Activated naive CD4-positive, alpha-beta T cell treated with anti-CD3 and anti-CD28 coated beads for 36 hours (primary cell): ENCODE measurements at places on chromosomes 16 and 17. TPM values are rescaled to one million over a fixed set of nuclear protein-coding genes. Genes with fewer than 3 reads are reported as not detected.
A peak's percentile ranks its signal among the peaks of the same experiment; 100 is the strongest.

GRCh38 chr16:50671644-50672260 is 9.4 kb downstream of the SNX20 start:
- peak; percentile 82 for DNase-seq

- DNase-seq = no peak
Observed at GRCh38 chr16:77468831-77469230, 34.0 kb upstream of the ADAMTS18 start.

Gene KRT36
- total RNA-seq = not detected

GRCh38 chr16:11909653-11910545 is 5.9 kb downstream of the GSPT1 start:
- DNase-seq = no peak

DNA sequence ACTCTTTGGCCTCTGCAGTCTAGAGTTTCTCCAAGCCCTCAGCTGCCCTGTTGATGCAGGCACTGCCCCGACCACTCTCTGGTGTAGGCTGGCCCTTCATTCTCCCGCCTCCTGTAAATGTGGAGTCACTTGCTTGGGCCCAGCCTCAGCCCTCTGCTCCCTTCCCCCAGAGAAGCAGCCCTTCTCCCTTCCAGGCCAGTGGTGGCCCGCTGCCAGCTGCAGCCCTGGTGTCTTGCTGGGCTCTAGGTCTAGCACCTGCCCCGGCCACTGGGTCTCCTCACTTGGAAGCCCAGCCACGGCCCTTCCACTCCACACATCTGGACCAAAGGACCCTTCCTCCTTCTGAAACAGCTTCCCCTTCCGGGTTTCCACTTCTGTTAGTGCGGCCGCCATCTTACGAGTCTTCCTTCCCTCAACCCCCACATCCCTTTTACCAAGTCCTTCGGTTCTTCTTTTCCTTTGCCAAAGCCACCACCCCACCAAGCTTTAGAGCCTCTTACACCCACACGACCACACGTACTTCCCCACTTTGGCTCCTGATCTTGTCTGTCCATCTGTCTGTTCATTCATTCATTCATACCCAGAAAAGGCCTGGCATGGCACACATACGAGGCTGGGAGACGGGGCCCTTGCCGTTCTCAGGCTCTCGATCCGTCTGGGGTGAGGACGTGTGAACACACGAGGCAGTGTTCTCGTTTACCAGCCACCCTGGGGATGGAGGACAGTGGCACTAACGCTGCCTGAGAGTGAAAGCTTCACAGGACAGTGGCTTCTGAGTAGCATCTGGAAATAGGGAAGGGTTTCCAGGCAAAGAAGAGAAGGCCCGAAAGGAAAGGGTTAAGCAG is 68.0 kb downstream of the ABR start:
- no peak for DNase-seq

- no peak for DNase-seq
Observed at GRCh38 chr16:15576960-15577958, 65.7 kb downstream of the MARF1 start.

Gene SIAH1
- 13.7 TPM for total RNA-seq

DNA sequence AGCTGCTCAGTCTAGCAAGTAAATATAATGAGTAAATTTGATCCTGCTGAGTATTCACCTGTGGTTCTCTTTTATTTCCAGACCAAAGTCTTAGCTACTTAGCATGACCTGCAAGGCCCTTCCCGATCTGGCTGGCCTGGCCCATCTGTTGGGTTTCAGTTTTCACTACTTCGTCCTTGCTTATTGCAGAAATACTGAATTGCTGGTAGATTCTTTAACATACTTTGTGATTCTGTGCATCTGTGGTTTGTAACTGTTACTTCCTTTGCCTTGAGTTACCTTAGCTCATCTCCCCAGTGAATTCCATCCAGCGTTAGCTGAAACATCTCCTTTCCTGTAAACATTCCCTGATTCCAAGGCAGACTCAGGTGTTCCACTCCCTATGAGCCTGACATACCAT is 131.1 kb downstream of the PHKB start:
- DNase-seq = no peak

Gene GGT6
- total RNA-seq = not detected

Gene CRISPLD2
- 0.14 TPM for total RNA-seq

Gene MYH11
- not detected for total RNA-seq

- no peak for DNase-seq
Observed at GRCh38 chr17:44121997-44122815, 1.2 kb downstream of the HDAC5 start.

DNA sequence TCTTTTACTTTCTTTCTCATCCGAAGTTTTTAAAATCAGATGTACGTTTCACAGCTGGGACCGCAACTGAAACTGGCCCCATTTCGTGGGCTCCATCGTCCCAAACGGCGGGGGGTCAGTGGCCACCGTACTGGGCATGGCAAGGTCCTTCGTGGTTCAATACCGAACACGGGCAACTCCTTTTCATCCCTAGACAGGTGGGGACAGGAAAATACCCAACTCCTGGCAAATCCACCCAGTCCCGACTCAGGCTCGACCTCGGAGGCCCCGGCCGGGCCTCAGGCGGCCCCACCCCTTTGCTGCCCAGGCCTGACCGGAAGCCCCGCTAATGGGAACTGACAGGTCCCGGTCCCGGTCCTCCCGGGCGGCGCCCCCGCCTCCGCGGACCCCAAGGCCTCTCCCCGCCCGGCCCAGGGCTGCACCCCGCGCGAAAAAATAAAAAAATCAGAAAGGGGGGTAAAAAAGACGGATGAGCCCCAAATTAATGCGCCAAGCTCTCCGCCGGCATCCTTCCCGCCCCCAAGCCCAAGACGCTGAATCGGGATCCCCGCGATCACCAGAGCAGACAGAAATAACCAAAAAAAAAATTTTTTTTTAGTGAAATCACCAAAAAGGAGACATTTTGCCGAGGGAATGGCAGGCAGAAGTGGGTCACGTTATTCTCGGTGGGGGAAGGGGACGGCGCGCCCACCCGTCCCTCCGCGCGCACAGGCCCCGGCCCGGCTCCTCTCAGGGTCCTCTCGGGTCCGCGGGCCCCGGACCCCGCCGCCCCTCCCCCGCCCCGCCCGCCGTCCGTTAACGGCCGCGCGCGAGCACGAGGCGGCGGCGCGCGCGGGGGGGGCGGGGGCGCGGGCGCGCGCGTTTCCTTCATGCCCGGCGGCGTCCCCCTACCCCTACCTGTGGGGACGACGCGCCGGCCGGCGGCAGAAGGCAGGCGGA is 562 bp downstream of the ZC3H7A start:
- DNase-seq = peak; percentile 34

DNA sequence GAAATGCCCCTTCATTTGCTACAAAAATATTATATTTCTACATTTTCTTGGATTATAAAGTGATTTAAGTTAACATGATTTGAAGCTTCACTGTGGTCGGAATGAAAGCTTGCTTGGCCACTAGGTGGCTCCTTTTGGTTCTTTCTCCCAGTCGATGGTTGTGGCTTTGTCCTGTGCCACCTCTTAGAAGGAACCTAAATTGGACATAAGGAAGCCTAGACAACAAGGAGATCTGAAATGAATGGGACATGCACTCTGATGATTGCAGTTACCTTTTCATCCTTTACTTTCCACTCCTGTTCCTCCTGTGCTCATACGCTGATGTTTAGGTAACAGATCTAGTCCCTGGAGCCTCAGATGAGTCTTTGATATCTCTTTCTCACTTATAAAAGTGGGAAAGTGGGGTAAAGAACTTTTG is 39.2 kb downstream of the FTO start:
- DNase-seq = peak; percentile 44

- DNase-seq = no peak
Observed at GRCh38 chr17:40699371-40699770, 4.2 kb downstream of the KRT24 start.

DNA sequence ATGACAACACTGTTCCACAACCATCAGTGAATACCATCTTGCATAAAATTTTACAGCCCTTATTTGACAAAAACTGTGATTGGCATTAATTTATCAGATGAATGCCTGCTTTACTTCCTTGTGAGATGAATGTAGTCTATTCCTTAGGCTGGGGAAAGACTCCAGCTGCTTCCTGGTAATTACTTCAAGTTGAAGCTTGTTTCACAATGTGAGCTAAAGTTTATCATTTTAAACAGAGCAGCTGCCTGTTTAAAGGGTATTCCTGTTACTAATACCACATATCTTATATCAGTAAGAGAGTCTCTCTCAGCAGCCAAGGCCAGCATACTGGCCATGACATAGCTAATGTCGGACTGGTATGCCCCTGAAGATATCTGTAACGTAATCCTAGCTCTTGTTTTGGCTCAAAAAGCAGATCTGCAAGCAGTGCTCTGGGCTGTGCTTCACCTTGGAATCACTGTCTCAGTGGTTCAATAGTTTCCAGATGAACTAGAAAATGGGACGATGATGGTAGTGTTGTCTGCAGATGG is 13.2 kb upstream of the ARL2BP start:
- DNase-seq = no peak

GRCh38 chr16:3716831-3717234 is 491 bp downstream of the TRAP1 start:
- peak; percentile 48 for DNase-seq

- no peak for DNase-seq
Observed at GRCh38 chr16:76940251-76940650, 250.7 kb upstream of the MON1B start.

Gene CCL15
- total RNA-seq = not detected

- peak; percentile 40 for DNase-seq
Observed at GRCh38 chr17:74786431-74787055, 10.4 kb upstream of the NAT9 start.

DNA sequence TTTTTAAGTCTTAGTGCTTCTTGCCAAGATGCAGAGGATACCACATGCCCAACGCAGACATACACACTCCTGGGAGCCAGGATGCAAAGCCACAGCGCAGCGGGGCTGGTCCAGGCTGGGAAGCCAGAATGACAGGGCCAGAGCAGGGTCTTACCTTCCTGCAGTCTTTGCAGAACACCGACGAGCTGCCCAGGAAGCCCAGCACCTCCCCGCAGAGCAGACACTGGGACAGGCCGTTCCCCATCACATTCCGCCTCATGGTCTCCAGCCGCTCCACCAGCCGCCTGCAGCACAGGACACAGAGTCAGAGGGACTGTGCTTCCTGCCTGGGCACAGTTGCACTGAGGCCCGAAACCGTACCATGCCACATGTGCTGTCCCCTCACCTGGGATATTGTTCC is 33.3 kb downstream of the RPH3AL start:
- no peak for DNase-seq

Gene RHBDL1
- 0.94 TPM for total RNA-seq

Gene CSNK1D
- total RNA-seq = 99.8 TPM

DNA sequence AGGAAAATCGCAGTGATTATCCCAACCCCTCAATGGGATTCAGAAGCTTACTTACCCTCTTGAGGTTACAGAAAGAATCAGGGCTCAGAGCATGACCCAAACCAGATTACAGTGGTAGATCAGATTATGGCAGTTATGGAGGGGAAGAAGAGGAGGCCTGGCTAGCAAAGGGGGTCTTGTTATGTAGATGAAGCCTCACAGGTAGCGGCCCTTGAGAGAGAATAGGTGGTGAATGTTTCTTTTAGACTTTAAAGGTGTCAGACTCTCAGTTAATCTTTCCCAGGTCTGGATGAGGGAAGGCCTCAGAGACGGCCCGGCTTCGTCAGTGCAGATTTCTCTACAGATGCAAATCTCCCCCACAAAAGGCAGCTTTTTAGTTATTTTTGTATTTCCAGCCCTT is 15.6 kb downstream of the RNF112 start:
- no peak for DNase-seq

- DNase-seq = no peak
Observed at GRCh38 chr17:16189791-16190348, 25.5 kb downstream of the NCOR1 start.

DNA sequence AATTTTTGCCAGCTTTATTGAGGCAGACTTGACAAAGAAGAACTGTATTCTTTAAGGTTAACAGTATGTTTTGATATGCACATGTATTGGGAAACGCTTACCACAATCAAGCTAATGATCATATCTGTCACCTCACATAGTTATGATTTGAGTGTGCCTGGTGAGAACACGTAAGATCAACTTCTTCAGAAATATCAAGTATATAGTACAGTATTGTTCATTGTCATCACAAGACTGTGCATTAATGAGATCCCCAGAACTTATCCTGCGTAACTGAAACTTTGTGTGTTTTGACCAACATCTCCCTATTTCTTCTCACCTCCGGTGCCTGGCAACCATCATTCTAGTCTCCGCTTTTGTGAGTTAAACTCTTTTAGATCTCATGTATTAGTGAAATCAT is 756.4 kb upstream of the EEF2KMT start:
- DNase-seq = no peak

Gene ADGRG1
- total RNA-seq = 1.0 TPM

- no peak for DNase-seq
Observed at GRCh38 chr16:74951681-74952080, 33.2 kb downstream of the WDR59 start.

DNA sequence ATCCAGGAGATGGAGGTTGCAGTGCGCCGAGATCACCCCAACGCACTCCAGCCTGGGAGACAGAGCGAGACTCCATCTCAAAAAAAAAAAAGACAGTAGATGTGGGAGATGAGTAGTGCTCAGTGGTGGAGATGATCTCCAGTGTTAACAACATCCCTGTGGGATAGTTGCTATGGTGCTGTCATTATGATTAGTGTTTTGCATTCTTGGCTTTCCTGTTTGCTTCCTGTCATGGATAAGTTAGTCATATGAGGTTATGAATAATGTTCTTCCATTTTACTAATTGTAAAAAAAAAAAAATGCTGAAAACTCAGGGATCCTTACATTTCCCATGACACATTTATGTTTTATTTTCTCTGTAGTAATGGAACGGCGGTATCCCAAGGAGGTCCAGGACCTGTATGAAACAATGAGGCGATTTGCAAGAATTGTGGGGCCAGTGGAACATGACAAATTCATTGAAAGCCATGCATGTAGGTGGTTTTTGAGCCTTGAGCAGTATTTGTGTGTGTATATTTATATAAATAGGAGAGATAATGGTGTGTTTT is 24.5 kb upstream of the DUSP14 start:
- no peak for DNase-seq

Gene ENPP7
- not detected for total RNA-seq

- peak; percentile 70 for DNase-seq
Observed at GRCh38 chr17:17740615-17741348, 59.5 kb downstream of the RAI1 start.

Gene CBLN1
- total RNA-seq = not detected

DNA sequence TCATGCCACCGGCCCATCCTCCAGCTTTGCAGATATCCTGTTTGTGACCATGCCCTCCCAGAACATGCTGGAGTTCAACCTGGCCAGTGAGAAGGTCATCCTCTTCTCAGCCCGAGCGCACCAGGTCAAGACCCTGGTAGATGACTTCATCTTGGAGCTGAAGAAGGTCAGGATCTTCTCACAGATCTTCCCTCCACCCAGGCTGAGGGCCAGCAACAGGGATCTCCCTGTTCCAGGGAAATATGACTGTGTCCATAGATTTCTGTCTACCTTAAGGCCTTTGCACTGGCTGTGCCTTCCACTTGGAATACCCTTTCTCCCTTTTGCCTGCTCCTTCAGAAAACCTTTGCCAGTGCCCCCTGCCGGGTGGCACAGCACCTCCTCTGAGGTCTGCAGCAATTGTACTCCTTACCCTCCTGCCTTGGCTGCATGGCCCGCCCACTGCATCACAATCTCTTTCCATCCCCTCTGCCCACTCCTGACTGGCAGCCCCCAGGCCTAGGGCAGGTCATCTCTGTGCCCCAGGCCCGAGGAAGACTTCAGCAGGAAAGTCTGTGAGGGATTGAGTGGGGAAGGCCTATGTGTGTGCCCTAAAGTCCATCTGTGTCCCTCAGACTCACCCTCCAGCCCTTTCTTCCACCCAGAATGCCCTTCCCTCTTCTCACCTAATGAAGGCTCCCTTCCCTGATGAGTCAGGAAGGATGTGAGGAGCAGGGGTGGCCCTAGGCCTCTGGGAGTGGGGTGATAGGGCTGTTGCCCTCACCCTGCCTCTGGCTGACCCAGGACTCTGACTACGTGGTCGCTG is 27.3 kb upstream of the ALKBH5 start:
- no peak for DNase-seq
